ENCODE measurements at places on chromosomes 4 and X. TPM values are rescaled to one million over a fixed set of nuclear protein-coding genes. Genes with fewer than 3 reads are reported as not detected.

Gene PABPC5
- total RNA-seq, result 2.5 TPM

Gene AKAP4
- total RNA-seq, result not detected

Gene CENPU
- total RNA-seq, result 3.1 TPM

Gene TREX2
- 4.5 TPM for total RNA-seq

Gene TRPC3
- total RNA-seq, result 0.26 TPM

Gene GPR78
- not detected for total RNA-seq

Gene GUCY1B1
- total RNA-seq, result 26.4 TPM

Gene MAGEA12
- not detected for total RNA-seq

Gene IBSP
- not detected for total RNA-seq

Gene EPHA5
- total RNA-seq, result 0.39 TPM

Gene PRKX
- 18.8 TPM for total RNA-seq

Gene POLN
- total RNA-seq, result 6.6 TPM

Data from aorta (tissue), 5 donors.